ENCODE measurements at places on chromosomes 16 and 17.

DNA sequence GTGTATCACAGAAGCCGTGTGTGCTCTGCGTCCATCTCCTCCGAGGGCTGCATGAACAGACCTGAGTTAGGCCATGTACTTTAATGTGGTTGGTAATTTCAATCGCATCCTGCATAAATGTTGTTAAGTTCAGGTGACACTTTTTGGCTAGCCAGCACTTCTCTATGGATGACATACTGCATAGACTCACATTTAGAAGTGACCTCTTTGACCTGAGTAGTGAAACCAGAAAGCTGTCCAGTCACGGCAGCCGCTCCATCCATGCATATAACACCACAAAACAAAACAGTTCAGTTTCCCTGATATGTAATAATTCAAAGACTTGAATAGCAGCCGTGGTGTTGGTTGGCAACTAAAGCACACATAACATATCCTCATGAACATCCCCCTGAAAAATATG lies 94.1 kb downstream of the CYTH1 start:
- DNase-seq: no peak

- DNase-seq: no peak
Observed at GRCh38 chr17:3669085-3669347, 404 bp downstream of the EMC6 start.

- DNase-seq: no peak
Observed at GRCh38 chr16:50238868-50239301, 27.5 kb upstream of the ADCY7 start.

GRCh38 chr16:86363836-86364618 lies 146.3 kb upstream of the FOXF1 start:
- DNase-seq: no peak

DNA sequence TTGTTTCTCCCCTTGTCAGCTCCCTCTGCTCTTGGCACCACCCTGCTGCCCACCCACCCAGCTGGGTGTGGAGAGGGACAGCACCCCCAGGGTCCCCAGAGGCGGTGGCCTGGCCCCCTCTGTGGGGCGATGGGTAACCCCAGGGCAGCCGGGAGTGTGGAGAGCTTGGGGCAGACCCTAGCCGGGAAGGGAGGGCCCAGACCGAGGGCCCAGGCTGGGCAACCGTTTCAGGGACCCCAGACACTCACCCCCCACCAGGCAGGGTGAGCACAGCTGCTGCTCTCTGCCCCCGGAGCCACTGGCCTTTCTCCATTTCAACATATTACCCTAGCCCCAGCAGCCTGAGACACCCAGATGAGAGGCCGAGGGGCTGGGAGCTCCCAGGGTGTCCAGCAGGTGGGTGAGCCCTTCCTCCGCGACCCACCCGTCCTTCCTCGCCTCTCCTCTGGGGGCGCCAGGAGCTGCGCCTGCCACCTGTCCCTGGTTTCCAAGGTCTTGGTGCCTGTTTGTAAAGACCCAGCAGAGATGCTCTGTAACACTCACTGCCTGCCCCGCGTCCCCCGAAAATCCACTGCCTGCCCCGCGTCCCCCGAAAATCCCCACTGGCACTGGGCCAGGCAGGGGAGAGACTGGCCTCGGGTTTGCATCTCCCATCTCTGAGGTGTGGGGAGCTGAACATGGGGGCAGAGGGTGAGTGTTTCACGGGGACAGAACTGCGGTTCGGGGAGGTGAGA lies 45.4 kb downstream of the BAHCC1 start:
- DNase-seq: peak; percentile 26

DNA sequence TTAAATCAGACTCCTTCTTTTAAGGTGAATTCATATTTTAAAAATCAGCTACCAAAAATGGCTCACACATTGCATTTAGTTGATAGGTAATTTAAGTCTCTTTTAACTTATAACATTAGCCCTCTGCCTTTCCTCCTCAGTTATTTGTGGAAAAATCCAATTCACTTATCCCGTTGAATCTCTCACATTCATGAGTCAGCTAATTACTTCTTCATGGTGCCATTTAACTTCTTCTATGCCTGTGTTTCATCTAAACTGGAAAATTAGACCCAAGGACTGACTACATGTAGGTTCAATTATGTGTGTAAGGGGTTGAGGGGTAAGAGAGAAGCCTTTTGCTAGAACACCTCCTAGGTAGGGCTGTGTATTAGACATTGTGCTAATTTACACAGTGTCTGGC lies 18.4 kb upstream of the SLFN5 start:
- no peak for DNase-seq
